HTR-8/SVneo (cell line): ENCODE measurements at places on chromosomes 13 and 19.
A peak's percentile ranks its signal among the peaks of the same experiment; 100 is the strongest.

DNA sequence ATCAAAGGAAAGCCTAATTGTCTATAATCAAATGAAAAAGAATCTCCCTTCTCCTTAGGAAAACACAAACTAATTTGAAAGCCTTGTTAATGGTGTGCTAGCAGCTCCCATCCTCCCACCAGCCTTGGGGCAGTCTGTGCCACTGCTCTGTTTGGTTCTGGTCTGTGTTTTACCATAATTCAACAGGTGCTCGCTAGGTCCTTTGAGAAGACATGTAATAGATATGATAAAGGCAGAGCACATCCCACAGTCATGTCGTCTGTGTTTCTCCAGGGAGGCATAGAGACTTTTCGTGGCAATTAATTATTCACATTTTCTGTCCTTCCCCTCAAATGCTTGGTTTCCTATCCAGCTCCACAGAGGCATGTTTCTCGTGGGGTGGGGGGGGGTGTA lies 23.8 kb downstream of the FAM124A start:
- DNase-seq = no peak

GRCh38 chr13:27352698-27353097 lies 71.7 kb upstream of the GTF3A start:
- no peak for DNase-seq

DNA sequence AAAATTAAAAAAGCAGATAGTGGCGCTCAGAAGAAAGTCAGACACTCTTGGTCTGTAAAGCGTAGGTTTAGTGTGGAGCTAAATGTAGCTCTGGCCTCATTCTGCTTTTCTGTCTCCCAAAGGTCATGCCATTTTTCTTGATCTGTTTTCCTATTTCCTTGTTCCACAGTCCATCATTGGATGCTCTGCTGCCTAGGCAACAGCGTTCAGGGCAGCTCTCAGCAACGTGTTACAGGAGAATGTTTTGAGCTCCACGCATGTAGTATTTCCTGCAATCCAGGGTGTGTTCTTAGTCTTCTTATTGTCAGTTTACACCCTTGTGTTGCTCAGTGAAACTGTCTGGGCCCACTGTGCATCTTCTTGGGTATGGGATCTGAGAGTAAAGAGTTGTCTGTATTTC lies 46.0 kb upstream of the PCDH8 start:
- no peak for DNase-seq

GRCh38 chr19:54803410-54803809 lies at the start of gene KIR2DL4:
KIR2DL4 (plus strand) TSS chr19:54803610; CDS start chr19:54803652, 42 bp downstream.
- DNase-seq = no peak

GRCh38 chr13:43128504-43128961 lies 105.1 kb downstream of the DNAJC15 start:
- DNase-seq = no peak

- DNase-seq = no peak
These were observed 37.1 kb downstream of the UTP14C start for GRCh38 chr13:52061587-52061986.

- DNase-seq = no peak
These were observed 88.0 kb downstream of the PCCA start for GRCh38 chr13:100176801-100177400.

- no peak for DNase-seq
These were observed 182.9 kb downstream of the TEX29 start for GRCh38 chr13:111503376-111503775.

GRCh38 chr19:17687857-17688784 lies at the start of gene UNC13A:
UNC13A (minus strand) TSS chr19:17688354; CDS start chr19:17688199, 155 bp downstream.
- peak; percentile 62 for DNase-seq

GRCh38 chr19:6720369-6721137 lies at the start of gene C3:
C3 (minus strand) TSS chr19:6720650; CDS start chr19:6720589, 61 bp downstream.
- no peak for DNase-seq

- no peak for DNase-seq
These were observed 235.0 kb upstream of the SOX21 start for GRCh38 chr13:94947392-94947791.

- DNase-seq = peak; percentile 79
These were observed 2.2 kb upstream of the IL11 start for GRCh38 chr19:55372316-55373081.

DNA sequence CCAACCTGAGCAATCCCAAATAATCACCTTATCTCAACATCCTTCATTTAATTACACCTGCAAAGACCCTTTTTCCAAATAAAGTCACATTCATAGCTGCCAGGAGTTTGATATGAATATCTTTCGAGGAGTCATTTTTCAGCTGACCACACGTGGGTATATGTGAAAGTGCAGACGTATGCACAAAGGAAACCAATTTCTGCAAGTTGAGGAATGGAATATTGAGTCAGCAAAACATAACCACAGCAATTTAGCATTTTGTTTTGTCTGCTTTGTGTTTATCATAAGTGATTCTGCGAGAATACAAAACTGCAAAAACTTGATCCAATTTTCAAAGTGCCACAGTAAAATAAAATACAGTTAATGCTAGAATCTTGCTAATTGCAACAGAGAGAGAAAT lies 295.9 kb downstream of the SUCLA2 start:
- DNase-seq = no peak

- DNase-seq = no peak
These were observed 32.8 kb upstream of the LRCH1 start for GRCh38 chr13:46520166-46520565.

DNA sequence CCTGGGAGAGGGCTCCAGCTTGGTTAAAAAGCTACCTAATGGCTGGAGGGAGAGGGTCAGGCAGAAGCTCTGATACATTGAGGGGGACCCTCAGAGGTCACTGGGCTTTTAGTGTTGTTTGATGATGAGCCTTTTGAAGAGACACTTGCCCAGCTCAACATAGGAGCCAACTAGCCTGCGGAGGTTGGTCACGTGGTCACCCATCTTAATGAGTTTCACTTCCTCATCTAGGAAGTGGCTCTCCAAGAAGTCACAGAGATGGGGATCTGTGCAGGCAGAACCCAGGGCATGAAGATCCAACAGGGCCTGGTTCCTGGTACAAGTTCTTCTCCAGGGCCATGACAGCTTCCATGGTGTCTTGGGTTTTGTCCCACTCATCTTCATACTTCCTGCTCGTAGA lies 33.4 kb downstream of the IPO5 start:
- DNase-seq = no peak

DNA sequence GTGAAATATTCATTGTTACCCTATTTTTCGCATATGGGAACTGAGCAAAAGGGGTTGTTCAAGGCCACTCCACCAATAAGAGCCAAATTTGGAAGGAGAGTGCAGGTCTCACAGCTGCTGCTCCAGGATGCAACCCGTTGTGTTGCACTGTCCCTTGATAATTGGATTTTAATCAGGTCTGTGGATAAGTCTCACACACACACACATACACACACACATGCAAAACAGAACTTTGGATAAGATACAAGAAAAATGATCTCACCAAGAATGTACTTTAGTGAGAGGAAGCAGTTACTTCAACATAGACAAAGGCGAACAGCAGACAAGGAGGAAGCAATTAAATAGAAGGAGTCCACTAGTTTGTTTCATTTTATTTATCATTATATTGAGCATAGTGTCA lies 127.3 kb upstream of the EDNRB start:
- DNase-seq = no peak

DNA sequence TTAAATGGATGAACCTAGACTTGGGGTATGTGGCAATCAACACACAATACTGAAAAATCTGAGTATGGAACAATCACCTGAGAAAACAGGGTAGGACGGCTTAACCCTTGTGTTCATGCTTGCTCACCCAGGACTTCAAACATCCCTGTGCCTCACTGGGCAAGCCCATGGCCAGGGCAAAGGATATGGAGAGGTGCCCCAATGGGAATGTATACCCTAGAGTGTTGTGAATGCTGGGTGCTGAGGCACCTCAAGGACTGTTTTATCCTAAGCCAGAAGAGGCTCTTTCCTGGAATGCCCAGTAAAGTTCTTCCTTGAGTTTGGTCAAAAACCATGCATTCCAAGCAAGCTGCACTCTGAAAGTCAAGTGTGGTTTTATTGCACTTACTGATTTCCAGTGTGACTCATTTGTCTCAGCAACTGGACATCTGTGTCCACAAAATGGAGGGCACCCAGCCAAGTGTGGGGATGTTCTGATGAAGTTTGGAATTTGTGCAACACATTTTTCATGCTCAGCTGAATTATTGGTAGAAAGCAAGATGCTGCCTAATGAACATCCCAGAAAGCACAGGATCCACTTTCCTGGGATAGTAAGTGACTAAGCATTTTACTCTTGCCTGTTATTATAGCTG lies 531.3 kb downstream of the RFC3 start:
- peak; percentile 24 for DNase-seq

DNA sequence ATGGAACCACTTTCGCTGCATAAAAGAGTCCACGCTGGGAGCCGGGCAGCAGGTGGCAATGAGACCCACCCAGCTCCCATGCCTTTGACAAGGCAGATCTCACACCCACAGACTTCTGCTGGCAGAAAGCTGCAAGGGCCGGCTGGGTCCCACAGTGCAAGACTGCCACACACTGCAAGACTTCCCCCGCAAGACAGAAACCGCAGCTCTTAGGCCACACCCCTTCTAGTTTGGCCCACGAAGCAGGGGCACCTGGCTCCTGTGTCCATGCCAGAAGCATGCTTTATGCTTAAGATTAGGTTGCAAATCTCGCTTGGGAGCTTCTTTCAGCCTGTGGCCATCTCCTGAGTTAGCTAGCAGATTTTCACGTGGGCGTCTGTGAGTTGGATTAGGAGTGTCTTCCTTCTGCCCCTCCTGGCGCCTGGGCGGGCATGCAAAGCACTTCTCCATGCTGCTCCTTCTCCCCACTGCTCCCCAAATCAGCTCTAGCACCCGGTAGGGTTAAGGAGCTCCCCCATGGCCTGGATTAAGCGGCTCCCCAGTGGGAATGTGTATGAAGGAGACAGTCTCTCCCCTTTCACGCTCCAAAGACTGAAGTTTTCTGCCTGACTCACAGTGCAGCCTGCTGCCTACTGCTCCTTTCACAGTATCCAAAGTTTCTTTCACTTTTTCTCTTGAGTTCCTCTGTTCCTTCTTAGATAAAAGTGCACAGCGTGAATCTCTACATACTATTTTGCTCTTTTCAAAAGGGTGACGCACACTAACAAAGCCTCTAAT lies 17.7 kb downstream of the GPC6 start:
- no peak for DNase-seq

DNA sequence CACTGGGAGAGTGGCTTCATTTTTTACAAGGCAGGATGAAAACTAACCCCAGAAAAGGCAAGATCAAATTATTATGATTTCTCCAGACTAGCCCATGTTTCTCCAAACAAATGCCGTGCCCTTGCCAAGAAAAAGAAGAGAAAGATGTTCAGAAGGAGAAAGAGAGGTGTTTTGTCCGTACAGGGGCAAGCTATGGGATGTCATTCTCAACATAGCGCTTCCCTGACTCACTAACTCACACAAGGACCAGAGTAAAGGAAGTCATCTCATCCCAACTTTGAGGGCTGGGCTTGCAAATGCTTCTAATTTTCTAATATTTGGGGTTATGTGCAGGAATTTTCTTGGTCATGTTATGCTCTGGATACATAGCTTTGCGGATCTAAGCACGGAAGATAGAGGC lies 224.2 kb upstream of the MAB21L1 start:
- no peak for DNase-seq

DNA sequence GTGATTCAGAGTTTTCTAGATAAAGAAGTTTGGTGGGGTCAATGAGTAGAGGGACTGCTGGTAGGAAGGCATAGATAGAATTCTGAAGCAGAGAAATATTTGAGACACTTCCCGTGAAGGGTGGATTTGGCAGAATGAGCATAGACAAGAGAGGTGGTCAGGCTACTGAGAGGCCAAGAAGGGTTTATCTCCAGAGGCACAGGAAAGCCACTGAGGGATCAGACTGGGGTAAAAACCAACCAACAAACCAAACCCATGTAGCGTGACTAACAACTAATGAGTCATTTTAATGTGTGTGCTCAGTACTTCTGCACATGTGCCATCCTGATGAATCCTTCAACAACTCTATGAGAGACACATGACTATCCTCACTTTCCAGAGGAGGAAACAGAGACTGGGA lies 60.0 kb upstream of the SERP2 start:
- no peak for DNase-seq

DNA sequence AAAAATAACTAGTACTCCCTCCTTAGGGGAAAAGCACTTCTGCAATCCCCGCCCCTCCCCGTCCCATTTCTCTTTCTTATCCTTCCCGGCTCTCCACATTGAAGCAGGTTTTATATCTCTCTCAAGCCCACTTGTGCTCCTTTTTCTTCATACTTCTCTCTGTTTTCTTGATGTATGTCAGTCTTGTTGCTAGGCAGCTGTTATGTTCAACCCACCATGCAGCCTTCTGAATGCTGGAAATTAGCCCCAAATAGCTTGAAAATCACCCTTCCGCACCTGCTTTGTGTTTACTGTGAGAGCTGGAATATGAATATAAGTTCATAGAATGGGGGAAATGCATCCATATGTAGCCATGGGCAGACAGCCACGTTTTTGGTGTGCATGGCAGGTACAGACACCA lies 461.4 kb downstream of the MYO16 start:
- DNase-seq = no peak

DNA sequence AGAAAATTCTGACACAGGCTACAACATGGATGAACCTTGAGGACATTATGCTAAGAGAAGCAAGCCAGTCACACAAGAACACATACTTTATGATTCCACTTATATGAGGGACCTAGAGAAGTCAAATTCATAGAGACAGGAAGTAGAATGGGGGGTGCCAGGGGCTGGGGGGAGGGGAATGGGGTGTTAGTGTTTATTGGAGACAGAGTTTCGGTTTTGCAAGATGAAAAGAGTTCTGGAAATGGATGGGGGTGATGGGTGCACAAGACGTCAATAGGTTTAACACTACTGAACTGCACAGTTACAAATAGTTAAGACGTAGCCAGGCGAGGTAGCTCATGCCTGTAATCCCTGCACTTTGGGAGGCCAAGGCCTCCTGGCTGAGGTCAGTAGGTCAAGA lies 3.5 kb upstream of the ZNF787 start:
- DNase-seq = no peak

GRCh38 chr19:18833141-18833476 lies 1.4 kb downstream of the UPF1 start:
- DNase-seq = no peak

GRCh38 chr13:73355134-73355533 lies 296.3 kb downstream of the KLF5 start:
- DNase-seq = no peak

DNA sequence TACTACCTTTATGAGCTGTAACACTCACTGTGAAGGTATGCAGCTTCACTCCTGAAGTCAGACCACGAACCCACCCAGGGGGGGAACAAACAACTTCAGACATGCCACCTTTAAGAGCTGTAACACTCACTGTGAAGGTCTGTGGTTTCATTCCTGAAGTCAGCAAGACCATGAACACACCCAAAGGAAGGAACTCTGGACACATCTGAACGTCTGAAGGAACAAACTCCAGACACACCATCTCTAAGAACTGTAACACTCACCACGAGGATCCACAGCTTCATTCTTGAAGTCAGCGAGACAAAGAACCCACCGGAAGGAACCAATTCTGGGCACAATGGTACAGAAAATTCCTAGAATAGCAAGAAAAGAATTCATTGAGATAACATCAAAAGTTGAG lies 1796.5 kb upstream of the MIR17HG start:
- no peak for DNase-seq

GRCh38 chr13:43260999-43261398 lies 237.6 kb downstream of the DNAJC15 start:
- no peak for DNase-seq
